ENCODE measurements at places on chromosomes 3 and 15. TPM values are rescaled to one million over a fixed set of nuclear protein-coding genes. Genes with fewer than 3 reads are reported as not detected.

DNA sequence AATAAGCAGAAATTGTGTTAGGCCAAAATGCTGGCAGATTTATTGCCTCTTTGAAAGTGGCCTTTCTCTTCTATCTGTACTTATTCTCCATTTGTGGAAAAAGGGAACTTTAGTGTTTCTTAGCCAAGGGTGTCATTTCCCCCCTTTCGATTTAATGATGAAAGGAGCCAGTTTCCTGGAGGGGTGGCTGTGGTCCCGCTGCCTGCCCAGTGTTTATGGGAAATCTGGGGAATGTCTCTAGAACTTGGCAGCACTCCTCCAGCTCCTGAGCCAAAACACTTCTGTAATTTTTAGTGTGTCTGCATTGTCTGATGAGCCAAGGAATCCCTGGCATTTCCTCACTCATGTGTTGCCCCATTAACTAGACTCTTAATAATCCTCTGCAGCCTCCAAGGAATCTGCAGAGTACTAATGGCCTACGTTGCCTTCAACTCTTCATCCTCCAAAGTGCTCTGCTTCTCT lies 448.8 kb downstream of the GRM7 start:
- no peak for DNase-seq
- no peaks in the 10 kb centered on the region for H3K36me3 ChIP-seq
- H3K27me3 ChIP-seq: no peaks in the 10 kb centered on the region
- no peak overlapping the region for H3K4me3 ChIP-seq

DNA sequence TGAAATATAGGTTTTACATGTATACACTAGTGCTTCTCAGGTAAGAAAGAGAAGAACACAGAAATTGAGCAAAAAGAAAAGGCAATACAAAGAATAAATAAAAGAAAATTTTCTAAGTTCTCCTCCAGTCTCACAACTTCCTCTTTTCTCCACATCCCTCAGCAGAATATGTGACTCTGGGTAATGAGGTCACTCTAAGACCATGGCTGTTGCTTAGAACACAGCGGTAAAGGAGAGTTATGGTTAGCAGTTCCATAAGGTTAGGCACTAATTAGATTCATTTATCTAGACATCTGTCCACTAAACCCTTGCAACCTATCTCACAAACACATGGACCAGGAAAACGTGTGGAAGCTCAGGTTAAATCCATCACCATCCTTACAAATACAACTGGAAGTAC lies 47.9 kb downstream of the IGSF11 start:
- H3K27ac ChIP-seq: no peak overlapping the region
- H3K36me3 ChIP-seq: no peaks in the 10 kb centered on the region
- no peak overlapping the region for H3K4me3 ChIP-seq
- no peaks in the 10 kb centered on the region for H3K4me1 ChIP-seq
- H3K27me3 ChIP-seq: peaks cover 11% of the 10 kb centered on the region

GRCh38 chr15:40244961-40245523 lies 6.2 kb downstream of the PAK6 start:
- H3K4me1 ChIP-seq: no peaks in the 10 kb centered on the region
- H3K4me3 ChIP-seq: no peak overlapping the region
- no peak for DNase-seq
- no peaks in the 10 kb centered on the region for H3K36me3 ChIP-seq

- H3K27ac ChIP-seq: no peak overlapping the region
- H3K27me3 ChIP-seq: peaks cover 4% of the 10 kb centered on the region
- no peak for DNase-seq
- H3K4me3 ChIP-seq: no peak overlapping the region
- no peaks in the 10 kb centered on the region for H3K36me3 ChIP-seq
- H3K4me1 ChIP-seq: no peaks in the 10 kb centered on the region
Observed at GRCh38 chr3:160831401-160831800, 75.4 kb downstream of the PPM1L start.

DNA sequence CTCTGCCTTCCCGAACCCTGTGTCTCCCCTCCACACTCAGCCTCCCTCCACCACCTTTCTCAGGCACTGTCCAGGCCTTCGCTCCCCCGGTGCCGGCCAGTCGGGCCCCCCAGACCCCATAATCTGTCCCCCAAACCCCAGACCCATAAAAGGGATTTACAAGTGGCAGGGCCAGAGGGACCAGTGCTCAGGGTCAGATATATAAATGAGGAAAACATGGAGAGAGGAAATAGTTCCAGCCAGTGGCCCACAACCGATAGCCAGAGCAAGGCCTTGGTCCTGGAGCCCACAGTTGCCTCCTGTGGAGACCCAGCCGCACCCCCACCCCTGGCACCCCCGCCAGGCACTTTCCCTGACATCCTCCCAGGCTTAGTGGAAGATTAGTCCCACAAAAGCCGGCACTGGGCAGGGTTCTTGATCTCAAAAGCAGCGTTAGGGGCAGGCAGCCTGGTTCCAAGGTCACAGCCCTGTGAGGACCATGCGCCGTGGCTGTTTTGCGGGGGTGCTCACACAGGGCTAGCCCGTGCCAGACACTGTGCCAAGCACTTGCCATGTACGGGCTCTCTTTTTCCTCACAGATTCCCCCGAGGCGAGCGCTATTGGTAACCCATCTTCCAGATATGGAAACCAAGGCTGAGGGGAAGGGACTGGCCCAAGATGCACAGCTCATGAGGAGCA lies 1.1 kb upstream of the PLXND1 start:
- H3K4me3 ChIP-seq: peak overlapping the region; percentile 86
- DNase-seq: no peak
- H3K4me1 ChIP-seq: peaks cover 10% of the 10 kb centered on the region
- H3K27me3 ChIP-seq: peaks cover 24% of the 10 kb centered on the region

DNA sequence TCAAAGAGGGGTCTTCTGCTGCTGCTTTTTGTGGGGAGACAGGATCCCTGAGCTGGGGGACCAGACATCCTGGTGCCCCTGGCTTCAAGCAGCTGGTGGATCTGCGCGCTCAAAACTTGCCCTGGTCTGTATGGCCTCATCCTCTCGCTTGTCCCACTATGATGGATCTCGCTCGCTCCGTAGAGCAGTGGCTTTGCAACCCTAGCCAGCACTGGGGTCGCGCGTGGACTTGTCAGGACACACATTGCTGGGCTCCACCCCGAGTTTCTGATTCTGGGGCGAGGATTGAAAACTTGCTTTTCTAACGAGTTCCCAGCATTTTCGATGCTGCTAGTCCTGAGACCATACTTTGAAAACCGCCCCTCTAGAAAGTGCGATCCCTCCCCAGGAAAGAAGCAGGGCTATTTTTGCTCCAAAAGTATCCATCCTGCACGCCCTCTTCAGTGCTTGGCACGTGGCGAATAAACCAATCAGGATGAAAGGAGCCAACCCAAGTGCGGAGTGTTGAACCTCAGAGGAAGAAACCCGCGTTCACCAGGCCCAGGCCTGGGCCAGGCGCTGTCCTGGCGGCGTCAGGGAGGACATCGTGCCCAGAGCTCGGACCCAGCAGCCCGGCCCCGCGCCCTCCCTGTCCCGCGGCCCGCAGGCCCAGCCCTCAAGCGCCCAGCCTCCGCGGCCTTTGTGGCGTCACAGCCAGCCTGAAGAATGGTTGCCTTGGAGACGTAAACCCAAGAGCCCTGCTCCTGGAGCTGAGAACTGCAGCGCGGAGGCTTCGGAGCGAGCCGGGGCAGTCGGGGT lies at the start of gene CFAP100:
Gene CFAP100, plus strand, starts transcription at position 731 of the 798 bp plus-strand sequence. CDS start 1,092 bp downstream, outside the sequence.
- H3K36me3 ChIP-seq: no peaks in the 10 kb centered on the region
- H3K27me3 ChIP-seq: peaks cover 48% of the 10 kb centered on the region

DNA sequence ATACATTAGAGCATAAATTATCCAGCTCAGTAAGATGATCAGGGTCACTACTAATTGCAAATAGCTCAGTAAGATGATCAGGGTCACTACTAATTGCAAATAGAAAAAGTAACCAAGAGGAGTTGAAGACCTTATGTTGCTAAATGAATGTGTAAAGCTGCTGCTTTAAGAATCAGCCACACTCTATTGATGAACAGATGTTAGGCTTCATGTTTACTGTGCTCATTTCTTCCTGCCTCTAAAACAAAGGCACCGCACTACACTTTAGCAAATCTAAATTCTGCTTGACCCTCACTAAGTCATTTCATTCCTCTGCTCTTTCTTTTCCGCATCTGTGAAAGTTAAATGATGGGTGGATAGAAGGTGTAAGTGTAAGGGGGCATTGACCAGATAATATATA lies 92.6 kb upstream of the PLSCR4 start:
- peaks cover 2% of the 10 kb centered on the region for H3K27me3 ChIP-seq
- no peaks in the 10 kb centered on the region for H3K36me3 ChIP-seq
- no peak for DNase-seq

The TMOD2 gene
- total RNA-seq: 14.6 TPM

The PIF1 gene
- total RNA-seq: 3.3 TPM

The IQCF5 gene
- total RNA-seq: not detected

The RETNLB gene
- total RNA-seq: not detected

The EIF4E3 gene
- total RNA-seq: 2.0 TPM
